ENCODE measurements at places on chromosomes 5 and 9.

GRCh38 chr9:14722391-14723035 is at the start of gene CER1:
TSS of gene CER1 (minus strand) at chr9:14722733. CDS start at chr9:14722672, 61 bp downstream.
- peak; percentile 4 for DNase-seq

DNA sequence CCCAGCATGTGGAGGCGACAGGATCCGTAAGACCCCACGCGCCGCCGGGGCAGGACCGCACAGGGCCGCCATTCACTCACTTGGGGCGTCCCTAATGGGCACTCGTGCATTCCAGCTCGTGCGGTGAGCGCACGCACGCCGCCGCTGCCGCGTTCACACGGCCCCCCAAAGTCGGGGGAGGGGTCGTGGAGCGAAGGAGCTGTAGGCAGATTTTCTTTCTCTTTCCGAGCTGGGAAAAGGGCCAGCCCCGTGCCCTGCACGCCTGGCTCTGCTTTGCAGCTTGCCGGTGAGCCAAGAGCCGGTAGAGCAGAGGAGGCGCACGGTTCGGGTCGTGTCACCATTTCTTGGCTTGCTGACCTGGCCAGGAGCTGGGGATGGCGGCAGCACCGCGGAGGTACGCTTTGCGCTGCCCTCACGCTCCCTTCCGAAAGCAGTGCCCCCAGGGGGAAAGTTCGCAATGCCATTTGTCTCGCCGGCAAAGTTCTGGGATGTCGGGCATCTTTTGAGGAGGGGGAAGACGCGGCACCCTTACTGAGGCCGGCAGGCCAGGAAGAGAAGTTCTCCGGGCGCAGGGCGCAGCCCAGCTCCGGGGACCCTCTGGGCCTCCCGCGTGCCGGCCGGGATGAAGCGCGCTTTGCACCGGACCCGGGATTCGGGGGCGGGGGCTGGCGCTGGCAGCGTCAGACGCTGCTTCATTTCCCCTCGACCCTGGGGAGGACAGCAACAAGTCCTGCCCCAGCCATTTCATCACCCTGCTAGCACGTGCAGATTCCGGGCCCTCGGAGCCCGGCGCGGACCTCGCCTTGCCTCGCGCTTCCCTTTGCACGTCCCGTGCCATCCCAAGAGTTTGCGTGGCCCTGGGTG is 898 bp downstream of the STC2 start:
- DNase-seq: no peak

GRCh38 chr9:86837345-86837744 is 110.0 kb downstream of the GAS1 start:
- no peak for DNase-seq

- no peak for DNase-seq
These were observed 30.9 kb upstream of the SEMA6A start for GRCh38 chr5:116605310-116606070.

DNA sequence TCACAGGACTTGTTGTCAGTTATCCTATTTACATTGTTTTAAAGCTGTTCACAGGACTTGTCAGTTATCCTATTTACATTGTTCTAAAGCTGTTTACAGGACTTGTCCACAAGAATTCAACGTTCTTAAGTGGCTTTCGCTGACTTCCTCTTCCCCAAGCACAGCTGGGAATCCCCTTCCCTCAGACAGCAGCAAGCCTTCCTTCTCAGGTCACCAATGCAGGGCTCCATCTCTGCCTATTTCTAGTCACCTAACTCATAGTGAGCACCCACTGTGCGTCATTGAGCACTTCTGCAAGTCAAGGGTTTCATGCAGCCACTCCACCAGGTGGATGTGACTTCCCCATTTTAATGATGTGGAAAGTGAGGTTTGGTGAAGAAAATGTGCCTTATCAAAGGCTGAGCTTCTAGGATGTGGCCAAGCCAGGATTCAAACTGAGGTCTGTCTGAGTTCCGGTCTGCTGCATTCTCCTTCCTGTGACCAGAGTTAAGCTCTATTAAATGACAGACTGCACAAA is 109.8 kb upstream of the ZNF462 start:
- DNase-seq: no peak

GRCh38 chr5:179258922-179259730 is 86.1 kb downstream of the ADAMTS2 start:
- DNase-seq: no peak
